ENCODE measurements at places on chromosomes 3 and 15.

GRCh38 chr15:71375934-71376333, 260.7 kb downstream of the THSD4 start:
- no peak for DNase-seq

- DNase-seq = no peak
Measured at GRCh38 chr3:72748659-72749058, 99.6 kb downstream of the SHQ1 start.

- DNase-seq = no peak
Measured at GRCh38 chr3:16326724-16327349, 61.8 kb downstream of the OXNAD1 start.

DNA sequence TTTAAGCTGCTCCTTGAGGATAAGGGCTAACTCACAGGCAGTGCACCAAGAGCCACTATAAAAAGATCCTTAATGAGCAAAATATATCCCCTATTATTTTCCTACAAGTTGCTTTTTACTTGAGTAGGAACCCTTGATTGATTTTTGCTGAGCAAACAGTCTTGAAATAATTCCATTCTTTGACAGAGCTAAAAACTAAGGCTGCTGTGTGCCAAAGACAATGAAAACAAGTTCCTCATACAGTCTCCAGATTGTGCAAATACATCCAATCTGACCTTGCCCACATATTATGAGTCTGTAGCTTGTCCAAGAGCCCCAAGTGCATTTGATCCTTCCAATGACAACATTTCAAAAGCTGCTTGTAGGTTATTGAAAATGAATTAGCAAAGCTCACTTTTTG, 15.0 kb downstream of the PRKAR2A start:
- no peak for DNase-seq

DNA sequence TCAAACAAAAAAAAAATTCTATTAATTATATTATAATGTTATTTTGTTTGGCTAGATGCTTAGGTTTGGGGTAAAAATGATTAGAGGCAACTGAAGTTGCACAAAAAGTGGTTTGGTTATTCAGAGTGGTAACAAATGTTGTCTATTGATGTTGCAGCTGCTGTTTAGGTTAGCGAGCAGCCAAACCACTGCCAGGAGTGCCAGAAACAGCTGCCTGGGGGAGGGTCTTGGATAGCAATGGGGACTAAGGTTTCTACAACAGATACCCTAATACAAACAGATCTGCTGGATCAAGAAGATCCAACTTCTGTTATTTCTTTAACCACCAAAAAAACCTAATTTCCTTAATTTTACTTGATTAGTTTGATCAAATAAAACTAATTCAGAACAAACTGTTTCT, 26.6 kb downstream of the BTLA start:
- no peak for DNase-seq

DNA sequence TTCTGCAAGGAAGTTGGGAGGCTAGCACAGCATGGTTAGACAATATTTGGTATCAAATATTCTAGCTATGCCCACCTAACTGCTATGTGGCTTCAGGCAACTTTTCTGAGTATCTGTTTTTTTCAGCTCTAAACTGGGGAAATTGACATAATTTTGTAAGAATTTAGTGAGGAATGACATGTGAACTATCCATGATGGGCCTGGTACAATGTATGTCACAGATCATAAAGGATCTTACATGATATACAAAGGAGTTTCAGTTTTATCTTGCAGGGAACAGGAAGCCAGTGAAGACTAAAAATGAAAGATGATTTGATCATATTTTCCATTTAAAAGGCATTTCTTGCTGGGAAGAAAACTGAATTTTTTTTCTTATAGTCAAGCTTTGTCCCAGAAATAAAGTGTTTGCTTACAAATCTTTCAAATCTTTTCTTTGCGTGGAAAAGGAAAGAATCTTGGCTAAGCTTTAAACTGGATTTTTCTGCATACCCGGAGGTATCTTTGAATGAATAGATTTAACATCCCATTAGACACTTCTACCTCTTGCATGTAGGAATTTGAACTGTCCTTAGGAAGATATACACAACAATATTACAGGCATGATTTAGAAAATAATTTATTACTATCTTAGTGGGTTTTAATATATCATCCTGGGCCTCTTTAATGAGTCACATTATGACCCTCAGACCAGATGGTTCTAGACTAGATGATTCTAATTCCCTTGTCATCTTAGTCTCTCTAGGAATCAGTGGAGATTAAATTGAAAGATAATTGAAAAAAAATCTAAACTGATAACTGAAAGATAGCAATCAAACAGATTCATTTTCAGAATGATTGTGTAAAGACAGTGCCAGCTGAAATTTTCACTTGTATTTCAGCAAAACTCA, 436.0 kb upstream of the THBS1 start:
- no peak for DNase-seq

DNA sequence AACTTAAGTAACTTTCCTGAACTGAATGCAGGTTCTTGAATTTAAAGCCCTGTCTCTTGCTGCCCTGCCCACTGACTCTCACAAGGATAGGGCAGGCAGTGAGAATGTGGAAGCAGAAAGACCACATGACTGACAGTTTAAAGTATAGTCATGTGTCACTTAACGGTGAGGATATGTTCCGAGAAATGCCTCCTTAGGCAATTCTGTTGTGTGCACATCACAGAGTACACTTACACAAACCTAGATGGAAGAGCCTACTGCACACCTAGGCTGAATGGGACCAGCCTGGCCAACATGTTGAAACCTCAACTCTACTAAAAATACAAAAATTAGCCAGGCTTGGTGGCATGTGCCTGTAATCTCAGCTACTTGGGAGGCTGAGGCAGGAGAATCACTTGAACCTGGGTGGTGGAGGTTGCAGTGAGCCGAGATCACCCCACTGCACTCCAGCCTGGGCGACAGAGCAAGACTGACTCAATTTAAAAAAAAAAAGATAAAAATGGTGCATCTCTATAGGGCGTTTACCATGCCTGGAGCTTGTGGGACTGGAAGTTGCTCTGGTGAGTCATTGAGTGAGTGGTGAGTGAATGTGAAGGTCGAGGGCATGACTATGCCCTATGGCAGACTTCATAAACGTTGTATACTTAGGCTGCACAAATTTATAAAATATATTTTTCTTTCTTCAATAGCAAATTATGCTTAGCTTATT, 18.9 kb upstream of the COPG1 start:
- peak; percentile 54 for DNase-seq

DNA sequence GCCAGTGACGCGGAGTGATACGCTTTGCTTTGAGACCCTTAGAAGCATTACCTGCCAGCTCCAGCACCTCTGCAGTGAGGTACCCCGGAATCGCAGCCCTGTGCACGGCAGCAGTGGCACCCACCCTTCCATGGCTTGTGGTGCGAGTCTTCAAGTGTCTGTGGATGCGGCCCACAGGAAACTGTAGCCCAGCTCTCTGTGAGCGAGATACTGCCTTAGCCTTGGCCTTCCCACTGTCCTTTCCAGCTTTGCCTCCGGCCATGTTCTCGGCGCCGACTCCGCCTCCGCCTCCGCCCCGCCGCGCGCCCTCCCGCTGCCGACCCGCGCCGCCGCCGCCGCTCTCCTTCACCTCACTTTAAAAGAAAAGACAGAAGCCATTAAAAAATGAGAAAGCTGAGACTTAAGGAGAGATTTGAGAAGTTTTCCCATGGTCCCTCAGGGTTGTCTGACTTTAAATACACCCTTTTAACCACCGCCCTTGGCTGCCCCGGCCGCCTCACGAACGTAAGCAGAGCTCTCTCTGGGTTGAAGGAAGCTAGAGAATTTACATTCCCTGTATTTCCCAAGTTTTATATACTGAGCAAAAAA, 78.5 kb upstream of the FAM174B start:
- DNase-seq = peak; percentile 25

DNA sequence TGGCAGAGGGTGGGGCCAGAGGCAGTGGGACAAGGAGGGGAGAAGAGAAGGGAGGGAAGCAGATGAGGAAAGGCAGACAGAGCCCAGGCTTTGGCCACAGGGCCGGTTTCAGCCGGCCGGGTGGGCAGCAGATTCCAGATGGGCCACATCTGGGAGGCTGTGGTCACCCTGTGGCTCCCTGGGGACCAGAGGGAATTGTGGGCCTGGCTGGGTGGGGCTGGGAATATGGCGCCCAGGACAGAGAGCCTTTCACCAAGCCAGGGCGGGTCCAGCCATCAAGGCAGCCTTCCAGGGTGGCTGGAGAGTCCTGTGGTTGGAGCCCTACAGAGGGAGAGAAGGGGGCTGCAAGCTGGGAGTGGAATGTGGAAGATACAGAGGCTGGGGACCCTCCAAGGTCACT, 18.9 kb downstream of the PTH1R start:
- no peak for DNase-seq

DNA sequence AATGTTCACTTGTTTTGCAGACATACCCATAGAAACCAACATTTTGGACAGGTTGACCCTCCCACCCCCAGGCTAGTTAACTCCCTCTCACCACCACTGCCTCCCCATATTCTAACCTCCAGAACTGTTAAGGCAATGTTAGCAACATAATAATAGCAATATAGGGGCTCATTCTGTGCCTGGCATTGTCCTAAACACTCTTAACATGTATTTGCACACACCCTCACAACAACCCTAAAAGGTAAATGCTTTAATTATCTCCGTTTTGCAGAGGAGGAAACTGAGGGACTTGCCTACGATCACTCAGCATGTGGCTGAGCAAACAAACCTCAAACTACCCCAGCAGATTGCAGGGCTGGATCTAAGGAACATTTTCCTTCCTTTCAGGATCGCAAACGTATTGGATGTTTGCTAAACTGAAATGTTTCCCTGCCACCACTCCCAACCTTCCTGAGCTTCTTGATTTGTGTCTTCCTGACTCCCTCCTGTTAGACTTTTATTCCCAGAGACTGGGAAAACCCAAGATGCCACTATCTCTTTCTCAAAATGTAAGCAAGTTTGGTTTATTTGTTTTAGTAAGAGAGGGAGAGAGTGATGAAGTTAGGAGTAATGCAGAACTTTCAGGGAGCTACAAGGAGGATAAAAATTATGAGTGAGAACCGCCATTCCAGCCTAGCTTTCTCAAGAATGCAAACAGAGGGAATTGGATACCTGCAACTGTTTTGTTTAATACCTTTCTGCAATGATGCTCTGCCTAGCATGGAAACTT, 1.3 kb downstream of the SCG5 start:
- DNase-seq = no peak

DNA sequence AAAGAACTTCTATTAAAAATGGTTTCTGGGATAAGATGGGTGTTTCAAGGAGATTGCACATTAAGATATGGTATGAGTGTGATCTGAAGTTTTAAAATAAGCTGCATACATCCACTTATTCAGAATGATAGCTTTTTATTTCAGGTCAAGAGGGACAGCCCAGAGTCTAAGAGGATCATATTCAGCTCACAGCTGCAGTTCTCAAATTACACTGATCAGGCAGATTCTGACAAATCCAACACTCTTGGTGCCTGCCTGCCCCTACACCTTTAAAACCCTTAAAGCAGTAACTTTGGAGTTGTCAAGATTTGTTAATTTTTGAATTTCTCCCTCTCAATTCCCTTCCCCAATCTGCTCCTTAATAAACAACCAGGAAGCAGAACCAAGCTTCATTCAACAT, 9.1 kb upstream of the TMEM87A start:
- no peak for DNase-seq

DNA sequence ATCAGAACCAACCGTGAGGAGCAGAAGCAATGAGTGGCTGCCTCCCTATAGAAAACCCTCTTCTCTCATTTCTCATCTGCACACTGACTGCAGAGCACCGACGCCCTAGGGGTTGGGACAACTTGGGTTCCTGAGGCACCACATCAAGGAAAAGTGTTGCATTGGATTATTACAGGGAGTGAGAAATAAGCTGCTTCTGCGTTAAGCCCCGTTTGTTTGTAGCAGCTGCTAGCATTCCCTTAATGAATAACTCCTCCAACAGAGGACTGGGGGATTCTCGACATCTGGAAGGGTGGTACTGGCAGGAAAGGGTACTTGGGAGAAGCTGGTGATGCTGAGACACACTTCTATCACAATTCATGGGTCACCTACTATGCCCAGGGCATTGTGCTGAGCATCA, 25.3 kb upstream of the AGBL1 start:
- DNase-seq = no peak

GRCh38 chr15:95558916-95559315, 771.6 kb upstream of the NR2F2 start:
- DNase-seq = no peak

- no peak for DNase-seq
Measured at GRCh38 chr3:46874430-46874829, 3.1 kb upstream of the PTH1R start.

DNA sequence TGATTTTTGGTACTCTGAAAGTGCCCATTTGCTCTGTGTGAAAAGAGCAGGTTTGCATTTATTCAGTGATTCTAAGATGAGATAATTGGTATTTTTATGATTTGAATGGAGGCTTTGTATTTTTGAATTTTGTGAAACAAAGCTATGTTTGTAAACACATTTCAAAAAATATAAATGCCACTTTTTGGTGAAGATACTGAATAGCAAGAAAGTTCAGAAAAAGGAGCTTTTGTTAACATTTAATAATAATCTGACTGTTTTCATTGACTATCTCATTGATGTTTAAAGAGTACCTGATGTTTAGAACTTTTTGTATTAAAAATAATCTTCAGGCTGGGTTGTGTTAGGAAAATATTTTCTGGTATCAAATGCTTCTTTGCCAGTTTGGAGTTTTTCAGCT, 23.7 kb downstream of the TCF12 start:
- no peak for DNase-seq

GRCh38 chr3:196914866-196915265, 27.5 kb downstream of the NCBP2 start:
- DNase-seq = no peak

DNA sequence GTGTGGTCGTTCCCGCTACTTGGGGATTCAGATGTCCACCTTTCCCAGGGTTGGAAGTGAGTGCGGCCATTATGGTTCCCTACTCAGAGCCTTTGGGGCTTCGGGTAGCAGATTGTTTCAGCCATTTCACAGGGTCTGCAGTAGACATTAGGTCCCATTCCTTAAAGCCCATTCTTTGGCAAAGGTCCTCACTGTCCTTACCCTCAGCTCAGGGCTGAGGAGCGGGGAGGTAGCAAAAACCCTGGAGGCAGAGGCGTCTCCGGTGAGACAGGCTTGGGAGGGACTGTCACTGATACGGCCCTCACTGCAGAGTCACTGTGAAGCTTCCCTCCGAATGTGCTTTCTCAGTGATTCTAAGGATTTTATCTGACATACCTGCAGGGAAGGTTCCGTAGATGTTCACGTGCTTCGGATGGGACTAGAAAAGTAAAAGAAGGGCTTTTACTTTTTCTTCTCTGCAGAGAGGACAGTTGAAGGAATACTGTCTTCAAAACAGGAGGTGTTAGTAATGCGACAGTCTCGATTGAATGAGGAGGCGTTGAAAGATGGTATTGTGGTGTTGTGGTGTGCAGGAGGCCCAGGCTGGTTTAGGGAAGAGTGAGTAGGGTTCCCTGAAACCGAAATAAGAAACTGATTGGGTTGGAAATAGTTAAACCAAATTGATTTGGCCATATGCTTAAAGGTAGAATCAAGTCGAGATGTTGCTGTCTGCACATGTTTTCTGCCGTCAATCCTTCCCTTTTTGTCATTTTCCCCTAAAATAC, 630 bp downstream of the ATP6V1A start:
- DNase-seq = peak; percentile 40

GRCh38 chr15:94610069-94610468, 378.7 kb downstream of the MCTP2 start:
- DNase-seq = no peak

GRCh38 chr3:190258634-190259033, 63.6 kb downstream of the CLDN1 start:
- DNase-seq = no peak
